Epithelial cell of prostate (primary cell): ENCODE measurements at places on chromosomes 2 and 18.

- no peak for DNase-seq
These were observed 153.5 kb downstream of the ARHGAP15 start for GRCh38 chr2:143282684-143283083.

- no peak for DNase-seq
These were observed 181.9 kb downstream of the LRRTM1 start for GRCh38 chr2:80122675-80123074.

DNA sequence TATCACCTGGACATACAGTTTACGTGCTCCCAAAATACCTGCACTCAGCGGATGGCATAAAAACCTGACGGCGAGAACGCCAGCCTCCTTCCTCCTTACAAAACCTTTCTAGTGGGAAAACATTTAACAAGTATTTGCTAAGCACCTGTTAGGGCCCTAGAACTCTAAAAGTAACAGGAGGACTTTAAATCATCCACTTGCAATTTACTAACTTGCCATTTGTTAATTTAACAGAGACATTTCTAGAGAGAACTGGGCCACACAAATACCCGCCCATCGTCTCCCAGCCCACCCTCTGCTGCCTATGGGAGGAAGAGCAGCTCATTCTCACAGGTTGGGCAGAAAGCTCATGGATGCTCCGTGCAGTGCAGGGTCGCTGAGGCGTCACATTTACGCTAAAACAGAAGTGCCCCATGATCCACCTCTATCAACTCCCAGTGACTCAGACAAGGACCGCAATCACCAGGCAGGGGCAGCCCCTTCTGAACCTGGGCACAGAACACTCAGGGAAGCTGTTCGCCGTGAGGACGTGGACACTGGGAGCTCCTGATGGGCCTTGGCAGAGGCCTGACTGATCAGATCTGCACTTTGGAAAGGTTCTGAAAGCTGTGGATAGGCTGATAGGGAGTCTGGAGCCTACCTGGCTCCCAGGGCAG is 106.9 kb downstream of the HDAC4 start:
- DNase-seq: no peak

- no peak for DNase-seq
These were observed 102.5 kb downstream of the RBM43 start for GRCh38 chr2:151159109-151159662.

DNA sequence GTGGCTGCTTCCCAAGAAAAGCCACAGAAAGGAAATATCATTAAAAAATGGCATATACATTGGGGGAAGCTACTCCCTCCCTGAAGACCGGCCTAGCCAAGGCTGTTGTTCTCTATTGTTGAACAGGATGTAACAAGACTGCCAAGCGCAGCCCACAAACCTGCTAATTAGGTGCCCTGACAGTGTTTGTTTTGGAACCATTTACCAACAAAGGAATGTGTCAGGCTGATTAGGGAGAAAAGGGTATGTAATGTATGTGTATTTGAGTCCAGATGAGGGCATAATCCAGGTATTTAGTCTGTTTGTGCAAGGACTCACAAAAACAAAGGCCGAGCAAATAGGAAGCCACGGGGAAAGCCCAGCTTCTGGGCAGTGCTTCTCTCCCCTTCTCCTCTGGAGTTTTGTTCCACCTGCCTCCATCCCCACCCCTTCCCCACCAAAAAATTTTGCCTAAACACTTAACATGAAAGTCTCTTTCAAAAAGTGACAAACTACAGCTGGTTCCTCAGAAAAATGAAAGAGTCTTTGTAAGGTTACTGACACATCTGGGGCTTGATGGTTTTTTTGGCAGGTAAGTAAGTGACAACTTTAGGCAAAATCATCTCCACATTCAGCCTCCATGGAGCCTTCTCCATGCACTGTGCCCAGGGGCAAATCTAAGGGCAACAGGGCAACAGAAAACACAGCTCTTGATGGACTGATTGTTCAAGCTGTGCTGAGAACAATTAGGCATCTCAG is 78.3 kb upstream of the FZD5 start:
- peak; percentile 68 for DNase-seq
